ENCODE measurements at places on chromosomes 2 and 18.

DNA sequence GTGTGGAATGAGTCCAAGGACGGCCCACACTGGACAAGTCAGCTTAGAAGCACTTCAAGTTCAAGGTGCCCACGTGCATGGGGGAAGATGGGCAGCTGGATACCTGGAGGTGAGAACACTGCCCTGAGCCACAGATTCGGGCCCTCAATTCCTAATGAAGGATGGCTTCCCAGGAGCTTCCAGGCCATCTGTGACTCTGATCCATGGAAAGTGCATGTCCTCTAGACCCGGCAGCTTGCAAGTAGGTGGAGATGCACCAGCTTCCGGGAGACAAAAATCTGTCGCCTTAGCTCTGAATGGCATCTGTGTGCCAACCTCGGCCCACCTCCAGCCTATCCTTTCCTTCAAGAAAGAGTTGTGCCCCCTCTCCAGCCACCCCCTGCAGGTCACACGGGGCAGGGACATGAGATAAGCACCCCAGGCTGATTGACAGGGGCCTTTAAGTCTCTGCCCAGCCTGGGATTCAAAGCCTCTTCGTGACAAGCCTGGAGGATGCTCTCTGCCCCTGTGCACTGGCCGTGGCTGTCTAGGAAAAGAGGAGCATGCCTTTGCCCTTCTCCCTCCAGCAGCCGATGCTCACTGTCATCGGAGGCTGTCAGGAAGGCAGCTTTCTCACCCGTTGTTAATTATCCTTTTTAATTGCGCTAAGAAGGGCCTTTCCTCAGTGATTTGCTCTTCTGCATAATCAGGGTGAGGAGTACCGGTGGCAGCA, 65.5 kb downstream of the BIN1 start:
- no peak for DNase-seq

DNA sequence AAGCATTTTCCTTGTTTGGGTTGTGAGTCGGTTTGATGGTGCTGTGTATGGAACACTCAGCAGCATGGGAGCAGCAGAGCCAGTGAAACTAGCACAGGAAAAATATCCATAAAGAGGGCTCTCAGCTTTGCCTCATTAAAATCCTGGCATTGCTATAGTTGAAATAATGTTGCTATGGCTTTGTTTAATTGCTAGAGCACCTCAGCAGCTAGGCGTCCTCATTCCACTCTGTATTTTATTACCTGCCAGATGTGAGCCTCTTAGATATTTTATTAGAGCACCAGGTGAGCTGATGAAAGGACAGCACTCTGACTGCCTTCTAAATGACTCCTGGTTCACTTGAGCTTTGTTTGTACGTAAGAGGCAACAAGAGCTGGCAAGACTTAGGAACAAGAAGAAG, 232.4 kb downstream of the MTX2 start:
- DNase-seq, result no peak

DNA sequence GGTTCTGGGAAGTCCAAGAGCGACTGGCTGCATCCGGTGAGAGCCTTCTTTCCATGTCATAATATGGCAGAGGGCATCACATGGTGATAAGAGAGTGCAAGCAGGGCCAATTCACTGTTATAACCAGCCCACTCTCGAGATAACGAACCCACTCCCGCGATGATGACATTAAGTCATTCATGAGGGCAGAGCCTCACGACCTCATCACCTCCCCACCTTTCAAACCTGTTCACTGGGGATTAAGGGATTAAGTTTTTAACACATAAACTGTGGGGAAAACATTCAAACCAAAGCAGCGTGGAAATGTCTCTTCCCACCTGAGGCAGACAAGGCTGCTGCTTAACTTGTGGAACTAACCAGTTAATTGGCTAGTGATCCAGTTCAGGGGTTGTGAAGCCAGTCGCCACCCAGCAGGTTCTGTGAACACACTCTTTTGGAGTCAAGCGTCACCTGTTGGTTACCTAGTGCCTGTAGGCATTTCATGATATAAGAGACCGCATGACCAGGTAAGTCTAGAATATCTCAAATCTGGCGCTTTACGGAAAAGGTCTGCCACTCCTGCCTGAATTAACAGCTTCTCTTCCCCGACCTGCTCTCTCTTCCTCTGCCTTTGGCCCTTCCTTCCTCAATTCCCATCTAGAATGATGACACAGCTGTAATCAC, 54.3 kb downstream of the EDAR start:
- no peak for DNase-seq

DNA sequence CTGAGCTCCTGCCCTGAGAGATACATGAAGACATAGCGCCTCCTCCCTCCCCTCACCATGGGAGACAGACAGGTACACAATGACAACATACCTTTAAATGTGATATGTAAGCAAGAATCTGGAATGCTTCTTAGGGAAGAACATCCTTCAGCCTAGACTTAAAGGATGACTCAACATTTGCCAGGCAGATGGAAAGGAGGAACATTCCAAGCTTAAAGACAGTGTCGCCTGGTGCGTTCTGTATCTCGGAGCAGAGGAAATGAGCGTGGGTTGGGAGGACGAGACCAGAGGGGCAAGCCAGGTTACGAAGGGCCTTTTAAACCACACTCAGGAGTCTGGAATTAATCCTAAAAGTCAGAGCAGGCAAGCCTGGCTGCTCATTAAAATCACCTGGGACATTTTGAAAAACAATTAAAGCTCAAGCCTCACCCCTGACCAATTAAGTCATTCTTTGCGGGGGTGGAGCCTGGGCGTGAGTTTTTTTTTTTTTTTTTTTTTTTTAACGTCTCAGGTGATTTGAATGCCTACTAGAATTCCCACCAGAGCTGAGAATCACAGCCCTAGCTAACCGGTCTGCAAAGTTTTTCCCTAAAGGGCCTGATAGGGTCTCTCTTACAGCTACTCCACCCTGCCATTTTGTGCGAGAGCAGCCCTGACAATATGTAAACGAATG, 131.2 kb upstream of the SEC11C start:
- DNase-seq, result no peak

GRCh38 chr2:112155331-112156151, 17.4 kb downstream of the FBLN7 start:
- DNase-seq, result peak; percentile 22
